LNCaP clone FGC (cell line): ENCODE measurements at places on chromosomes 2 and 18.

DNA sequence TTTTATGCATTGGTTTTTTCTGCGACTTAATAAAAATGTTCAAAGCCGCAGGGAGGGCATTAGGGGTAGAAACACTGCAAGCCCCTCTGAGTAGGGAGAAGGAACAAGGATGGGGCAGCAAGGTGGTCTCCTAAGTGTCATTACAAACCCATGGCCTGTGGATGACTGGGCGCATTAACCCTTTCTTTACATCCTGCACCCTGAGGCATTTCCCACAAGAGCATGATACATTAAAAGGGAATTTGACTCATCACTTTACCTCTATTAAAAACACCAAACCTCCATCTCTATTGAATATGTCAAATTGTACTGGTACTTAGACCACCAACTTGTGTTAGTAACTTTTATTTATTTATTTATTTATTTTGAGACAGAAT is 112.5 kb downstream of the VIT start:
- no peak for DNase-seq

- DNase-seq = no peak
Observed at GRCh38 chr2:202636213-202636513, 1.4 kb downstream of the FAM117B start.

DNA sequence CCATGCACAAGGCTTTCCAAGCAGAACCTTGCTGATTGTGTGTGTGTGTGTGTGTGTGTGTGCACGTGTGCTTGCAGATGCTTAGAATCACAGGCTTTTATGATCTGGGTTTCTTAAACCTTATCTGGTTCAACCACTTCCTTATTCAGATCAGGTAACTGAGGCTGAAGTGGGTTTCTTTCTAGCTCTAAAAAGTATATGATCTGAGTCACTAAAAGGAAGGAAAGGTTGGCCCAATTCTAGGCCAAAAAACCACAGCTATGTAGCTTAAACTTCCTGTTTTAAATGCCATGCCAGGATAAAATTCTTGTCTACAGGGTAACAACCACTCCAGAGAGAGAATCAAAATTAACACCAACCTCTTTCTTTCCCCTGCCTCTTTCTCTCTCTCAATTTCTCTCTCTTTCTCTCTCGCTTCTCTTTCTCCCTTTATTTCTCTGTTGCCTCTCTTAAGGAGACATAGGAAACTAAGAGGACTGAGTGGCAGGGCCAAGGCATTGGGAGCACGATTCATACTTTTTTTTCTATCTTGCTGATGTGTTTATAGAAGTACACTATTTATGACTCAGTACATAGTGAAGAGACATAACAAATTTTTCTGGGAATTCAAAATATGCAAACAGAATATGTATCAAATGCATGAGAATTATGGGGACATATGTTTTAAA is 140.3 kb downstream of the TRIB2 start:
- no peak for DNase-seq

- no peak for DNase-seq
Observed at GRCh38 chr2:168136392-168136977, 110.9 kb downstream of the STK39 start.

GRCh38 chr18:9000733-9001132 is 101.8 kb upstream of the NDUFV2 start:
- DNase-seq = no peak

DNA sequence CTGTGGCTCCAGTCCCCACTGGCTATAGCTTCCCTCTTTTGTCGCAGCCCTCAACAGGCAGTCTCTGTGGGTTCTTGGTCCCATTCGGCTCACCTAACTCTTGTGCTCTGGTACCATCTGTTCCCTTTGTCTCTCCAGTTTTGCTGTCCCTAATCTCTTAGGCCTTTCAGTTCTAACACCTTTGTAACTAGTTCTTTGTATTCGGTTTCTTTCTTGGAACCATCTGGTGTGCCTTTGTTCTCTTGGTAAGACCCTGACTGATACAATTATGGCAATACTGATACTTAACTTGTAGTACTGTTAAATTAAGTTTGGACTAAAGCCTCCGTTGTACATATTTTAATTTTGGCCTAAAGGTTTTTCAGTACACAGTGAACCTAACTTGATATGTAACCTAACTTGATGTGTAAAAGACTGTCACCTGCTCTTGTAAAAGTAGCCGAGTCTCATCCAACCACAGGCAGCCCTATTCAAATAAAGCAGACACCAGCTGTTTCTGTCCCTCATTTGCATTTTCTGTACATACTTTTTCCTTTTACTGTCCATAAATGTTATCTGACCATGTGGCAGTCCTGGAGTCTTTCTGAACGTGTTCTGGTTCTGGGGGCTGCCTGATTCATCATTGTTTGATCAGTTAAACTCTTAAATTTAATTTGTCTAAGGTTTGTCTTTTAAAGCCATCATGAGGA is 4.8 kb upstream of the MRPL44 start:
- DNase-seq = no peak

GRCh38 chr2:208359632-208359986 is 47.0 kb upstream of the PTH2R start:
- DNase-seq = no peak

- no peak for DNase-seq
Observed at GRCh38 chr18:37450434-37451132, 115.0 kb downstream of the CELF4 start.

- no peak for DNase-seq
Observed at GRCh38 chr2:235160281-235160810, 208.5 kb downstream of the SH3BP4 start.

DNA sequence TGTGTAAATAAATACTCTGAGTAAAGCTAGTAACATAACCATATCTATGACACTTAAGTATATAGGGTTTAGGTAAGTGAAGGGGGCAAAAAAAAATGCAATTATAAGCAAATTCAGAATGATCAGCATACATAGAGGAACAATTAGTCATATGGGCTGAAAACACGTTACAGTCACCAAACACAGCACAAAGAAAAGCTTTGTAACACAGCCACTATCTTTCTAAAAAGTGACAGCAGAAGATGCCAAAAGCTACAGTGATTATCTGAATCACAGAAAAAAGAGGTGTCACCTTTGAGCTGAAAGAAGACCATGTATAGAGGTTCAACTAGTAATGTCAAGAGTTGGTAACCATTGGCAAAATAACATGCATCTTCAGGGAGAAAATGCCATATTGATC is 115.5 kb downstream of the ERBB4 start:
- DNase-seq = no peak

GRCh38 chr2:120802158-120802557 is 66.5 kb downstream of the GLI2 start:
- DNase-seq = no peak

- DNase-seq = no peak
Observed at GRCh38 chr2:237614151-237614720, 13.2 kb upstream of the LRRFIP1 start.
